Hematopoietic multipotent progenitor cell treated with erythropoietin and hydrocortisone succinate and interleukin-3 and kit ligand, for 8 days (in vitro differentiated cells): ENCODE measurements at places on chromosomes 6 and 20.

DNA sequence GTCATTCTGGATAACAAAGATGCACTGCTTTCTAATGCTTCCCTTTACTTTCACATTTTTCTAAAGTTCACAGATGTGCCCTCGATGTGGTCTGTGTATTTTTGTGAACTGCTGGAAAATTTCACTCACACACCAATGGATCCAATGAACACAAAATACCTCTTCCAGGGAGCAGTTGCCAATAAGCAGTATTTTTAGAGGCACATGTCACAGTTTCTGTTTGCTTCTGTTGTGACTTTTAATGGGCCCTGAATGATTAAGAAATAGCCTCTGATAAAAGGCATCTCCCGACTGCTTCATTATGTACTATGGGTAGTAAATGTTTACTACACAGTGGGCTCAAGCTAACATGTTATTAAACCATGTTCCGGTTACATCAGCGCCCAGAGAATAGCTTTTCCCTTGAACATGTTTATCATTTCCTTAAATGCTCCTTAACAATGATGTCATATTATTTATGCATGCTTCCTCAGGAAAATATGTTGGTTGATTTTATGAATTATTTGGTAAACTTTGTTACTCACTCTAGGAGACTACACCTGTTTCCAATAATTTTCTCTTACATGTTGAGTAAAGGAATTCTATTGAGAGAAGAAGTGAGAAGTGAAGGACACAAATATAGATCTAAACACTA lies 188.0 kb downstream of the KCNQ5 start:
- no peak for DNase-seq

DNA sequence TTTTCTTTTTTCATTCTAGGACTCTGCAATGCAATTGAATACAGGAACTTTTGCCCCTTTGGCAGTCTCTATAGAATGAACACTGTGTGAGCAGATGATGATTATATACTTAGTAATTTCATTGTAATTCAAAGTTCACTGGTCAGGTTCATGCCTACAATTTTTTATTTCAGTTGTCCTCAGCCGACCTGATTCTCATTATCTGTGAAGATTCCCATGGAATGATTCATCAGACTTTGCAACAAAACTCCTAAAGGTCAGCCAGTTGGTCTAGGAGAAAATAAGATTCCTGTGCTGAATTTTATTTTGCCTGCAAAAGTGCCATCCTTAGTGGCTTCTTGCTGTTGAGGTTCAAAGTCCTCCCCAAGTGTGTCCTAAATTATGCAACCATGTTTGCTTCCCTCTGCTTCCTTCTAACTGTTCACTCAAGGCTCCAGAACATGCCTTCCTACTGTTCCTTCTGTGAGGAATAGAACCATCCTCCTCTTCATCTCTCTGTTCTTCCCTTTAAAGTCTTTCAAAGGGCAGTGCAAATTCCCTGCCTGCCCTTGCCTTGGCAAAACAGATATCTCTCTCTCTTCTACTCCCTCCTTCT lies 194.2 kb upstream of the CNR1 start:
- DNase-seq: no peak

GRCh38 chr6:28648035-28648877 lies 122.6 kb downstream of the GPX5 start:
- DNase-seq: peak; percentile 92

DNA sequence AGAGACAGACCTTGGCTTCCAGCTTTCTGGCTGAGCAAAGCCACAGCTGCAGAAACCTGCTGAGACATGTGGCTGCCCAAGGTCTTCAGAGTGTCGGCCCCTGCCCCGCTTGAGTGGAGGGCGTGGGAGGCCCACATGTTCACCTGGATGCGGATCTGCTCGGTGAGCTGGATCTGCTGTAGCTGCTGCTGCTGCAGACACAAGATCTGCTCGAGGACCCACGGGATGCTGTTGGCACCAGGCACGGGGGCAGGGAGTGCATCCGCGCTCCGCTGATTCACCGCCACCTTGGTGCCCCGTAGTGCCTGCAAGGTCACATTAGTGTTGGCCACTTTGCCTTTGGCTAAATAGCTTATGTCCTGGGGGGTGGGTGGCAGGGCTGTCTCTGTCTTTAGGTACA lies 10.7 kb downstream of the SALL4 start:
- DNase-seq: no peak
